ENCODE measurements at places on chromosomes 5 and 9. TPM values are rescaled to one million over a fixed set of nuclear protein-coding genes. Genes with fewer than 3 reads are reported as not detected.

- DNase-seq: no peak
These were observed 134.2 kb downstream of the ZNF354C start for GRCh38 chr5:179194201-179194910.

GRCh38 chr5:32207355-32207634, 33.2 kb upstream of the GOLPH3 start:
- DNase-seq: no peak

Gene LCN12
- not detected for total RNA-seq

Gene CD180
- 0.47 TPM for total RNA-seq

DNA sequence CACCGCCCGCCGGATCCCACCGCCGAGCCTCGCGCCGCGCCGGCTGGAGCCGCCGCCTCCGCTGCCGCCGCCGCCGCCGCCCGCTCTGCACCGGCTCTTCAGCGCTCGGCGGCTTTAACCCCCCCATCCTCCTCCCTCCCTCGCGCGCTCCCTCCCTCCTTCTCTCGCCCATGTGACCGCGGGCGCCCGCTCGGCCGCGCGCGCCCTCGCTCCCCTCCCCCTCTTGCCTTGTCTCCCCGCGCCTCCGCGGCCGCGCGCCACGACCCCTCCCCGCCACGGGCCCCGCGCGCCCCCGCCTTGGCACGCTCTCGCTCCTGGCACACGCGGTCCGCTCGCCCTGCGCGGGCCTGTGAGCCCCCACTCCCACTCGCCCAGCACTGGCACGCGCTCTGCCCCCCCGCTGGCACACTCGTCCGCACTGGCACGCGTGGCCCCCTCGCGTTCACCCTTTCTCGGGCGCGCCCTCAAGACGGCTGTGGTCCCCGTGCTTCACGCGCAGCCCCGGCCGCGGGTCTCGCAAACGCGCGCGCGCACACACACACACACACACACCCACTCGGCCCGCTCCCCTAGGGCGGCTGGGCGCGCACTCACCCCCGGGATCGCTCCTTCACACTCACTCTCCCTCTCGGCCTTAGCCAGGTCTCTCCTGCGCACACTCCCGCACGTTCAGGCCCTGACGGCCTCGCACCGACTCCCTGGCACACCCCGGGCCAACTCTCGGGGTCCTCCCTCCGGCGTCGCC, at the start of gene CNTFR:
TSS of gene CNTFR (minus strand) at position 89 of the 745 bp plus-strand sequence. CDS start 20,743 bp downstream, outside the sequence.
- peak; percentile 49 for DNase-seq

GRCh38 chr5:11449217-11449616, 455.0 kb downstream of the CTNND2 start:
- no peak for DNase-seq

Gene DND1
- total RNA-seq: 0.31 TPM

- no peak for DNase-seq
These were observed 14.3 kb downstream of the CLTA start for GRCh38 chr9:36204906-36205547.

GRCh38 chr5:149005077-149005892, 57.6 kb downstream of the SH3TC2 start:
- no peak for DNase-seq

GRCh38 chr5:100913298-100913697, 10.2 kb upstream of the ST8SIA4 start:
- no peak for DNase-seq

- no peak for DNase-seq
These were observed 1.2 kb downstream of the TENT4A start for GRCh38 chr5:6714226-6715041.

Gene ELL2
- 35.6 TPM for total RNA-seq

DNA sequence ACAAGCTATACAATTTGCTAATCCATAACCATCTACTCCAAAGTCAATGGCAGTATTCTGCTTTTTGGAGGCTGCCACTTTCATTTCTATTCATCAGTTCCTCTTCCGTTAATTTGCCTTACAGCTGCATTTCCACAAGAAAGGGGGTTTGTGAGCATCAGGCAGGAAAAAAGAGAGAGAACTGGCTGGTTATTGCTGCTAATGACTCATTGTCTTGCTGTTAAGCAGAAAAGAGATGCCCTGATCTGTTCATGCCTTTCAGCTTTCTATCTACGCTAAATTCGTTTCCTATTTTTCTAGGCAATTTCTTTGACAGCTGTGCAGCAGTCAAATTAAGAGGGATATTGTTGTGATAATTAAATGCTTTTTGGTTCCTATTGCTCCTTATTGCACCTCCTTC, 65.9 kb upstream of the GNAQ start:
- DNase-seq: no peak

DNA sequence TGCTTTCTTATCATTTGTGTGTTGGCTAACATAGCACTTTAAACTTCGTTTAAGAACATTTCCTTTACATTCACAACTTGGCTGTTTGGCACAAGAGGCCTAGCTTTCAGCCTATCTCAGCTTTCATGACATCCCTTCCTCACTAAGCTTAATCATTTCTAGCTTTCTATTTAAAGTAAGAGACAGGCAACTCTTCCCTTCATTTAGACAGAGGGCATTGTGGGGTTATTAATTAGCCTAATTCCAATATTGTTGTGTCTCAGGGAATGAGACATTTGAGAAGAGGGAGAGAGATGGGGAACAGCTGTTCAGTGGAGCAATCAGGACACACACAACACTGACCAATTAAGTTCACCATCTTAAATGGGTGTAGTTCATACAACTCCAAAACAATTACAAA, 51.0 kb upstream of the OR2K2 start:
- DNase-seq: no peak

Gene SPATA31E1
- not detected for total RNA-seq

Gene PCDHB12
- 14.8 TPM for total RNA-seq

DNA sequence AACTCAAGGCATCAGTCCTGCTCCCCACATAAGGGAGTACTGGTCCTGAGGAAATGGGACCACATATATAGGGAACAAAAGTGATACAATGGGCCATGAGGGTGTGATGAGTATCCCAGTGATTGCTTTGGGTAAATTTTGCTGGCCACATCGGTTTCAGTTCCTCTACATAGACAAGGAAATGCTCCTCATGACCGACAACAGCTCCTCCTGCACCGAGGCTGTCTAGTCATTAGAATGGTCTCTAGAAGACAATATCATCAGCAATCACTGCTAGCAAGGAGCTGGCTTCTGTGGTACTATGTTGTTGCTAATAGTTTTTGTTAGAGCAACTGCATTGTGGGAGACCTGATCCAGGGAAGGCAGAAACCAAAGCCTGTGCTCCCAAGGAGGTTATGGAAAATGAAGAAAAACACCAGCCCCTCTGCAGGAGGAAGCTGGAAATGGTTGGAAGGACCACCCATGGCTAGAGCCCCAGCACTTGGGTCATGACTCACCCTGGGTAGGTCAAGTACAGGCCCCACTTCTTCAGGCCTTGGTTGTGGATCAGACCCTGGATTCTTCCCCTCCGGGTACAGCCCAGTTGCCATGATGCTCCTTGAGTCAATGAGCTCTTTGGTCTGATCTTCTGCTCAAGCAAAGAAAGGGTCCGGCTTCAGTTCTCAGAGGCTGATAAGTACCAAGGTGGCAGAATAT, 3.4 kb upstream of the CTSL start:
- DNase-seq: no peak

- DNase-seq: no peak
These were observed 255.6 kb upstream of the C9orf72 start for GRCh38 chr9:27828908-27829307.

- DNase-seq: no peak
These were observed 11.0 kb downstream of the NAIP start for GRCh38 chr5:71014176-71014575.

- no peak for DNase-seq
These were observed 6.0 kb downstream of the NRARP start for GRCh38 chr9:137295849-137296669.

Gene PCDH12
- 2.8 TPM for total RNA-seq

DNA sequence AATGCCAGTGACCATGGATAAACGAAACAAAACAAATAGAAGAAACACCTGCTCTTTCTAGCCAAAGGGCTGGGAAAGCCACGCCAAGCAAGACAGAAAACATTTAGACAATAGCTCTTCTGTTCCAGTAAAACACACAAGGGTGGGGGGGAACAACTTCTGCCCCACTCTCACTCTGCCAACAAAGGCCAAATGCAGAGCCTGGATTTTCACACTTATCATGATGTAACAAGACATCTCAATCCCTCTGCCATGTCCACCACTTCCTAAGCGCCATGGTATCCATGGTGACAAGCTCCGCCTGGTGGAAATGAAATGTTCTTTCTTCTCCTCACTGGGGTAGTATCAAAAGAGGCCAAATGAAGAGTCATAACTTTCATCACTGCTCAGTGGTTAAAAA, 60.6 kb downstream of the DRD1 start:
- DNase-seq: no peak

GRCh38 chr9:4515958-4516375, 25.7 kb downstream of the SLC1A1 start:
- DNase-seq: no peak

Gene SNCAIP
- total RNA-seq: 48.2 TPM

DNA sequence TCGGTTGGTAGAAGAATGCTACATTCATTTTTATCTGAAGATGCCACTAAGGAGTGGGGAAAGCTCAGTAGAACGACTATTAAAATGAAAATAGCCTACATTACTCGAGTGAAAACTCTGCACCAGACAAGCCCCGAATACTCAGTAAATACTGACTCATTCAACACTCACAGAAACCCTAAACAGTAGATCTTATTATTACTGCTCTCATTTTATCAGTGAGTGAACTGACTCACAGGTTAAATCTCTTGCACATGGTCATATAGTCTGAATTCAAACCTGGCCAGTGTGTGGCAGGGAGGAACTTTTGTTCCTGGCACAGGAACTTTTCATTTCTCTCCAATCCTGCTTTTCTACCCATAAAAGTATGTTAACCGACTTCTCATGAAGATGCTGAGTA, 9.6 kb upstream of the PAPPA start:
- DNase-seq: no peak
